ENCODE measurements at places on chromosomes 16 and 17. TPM values are rescaled to one million over a fixed set of nuclear protein-coding genes. Genes with fewer than 3 reads are reported as not detected.

DNA sequence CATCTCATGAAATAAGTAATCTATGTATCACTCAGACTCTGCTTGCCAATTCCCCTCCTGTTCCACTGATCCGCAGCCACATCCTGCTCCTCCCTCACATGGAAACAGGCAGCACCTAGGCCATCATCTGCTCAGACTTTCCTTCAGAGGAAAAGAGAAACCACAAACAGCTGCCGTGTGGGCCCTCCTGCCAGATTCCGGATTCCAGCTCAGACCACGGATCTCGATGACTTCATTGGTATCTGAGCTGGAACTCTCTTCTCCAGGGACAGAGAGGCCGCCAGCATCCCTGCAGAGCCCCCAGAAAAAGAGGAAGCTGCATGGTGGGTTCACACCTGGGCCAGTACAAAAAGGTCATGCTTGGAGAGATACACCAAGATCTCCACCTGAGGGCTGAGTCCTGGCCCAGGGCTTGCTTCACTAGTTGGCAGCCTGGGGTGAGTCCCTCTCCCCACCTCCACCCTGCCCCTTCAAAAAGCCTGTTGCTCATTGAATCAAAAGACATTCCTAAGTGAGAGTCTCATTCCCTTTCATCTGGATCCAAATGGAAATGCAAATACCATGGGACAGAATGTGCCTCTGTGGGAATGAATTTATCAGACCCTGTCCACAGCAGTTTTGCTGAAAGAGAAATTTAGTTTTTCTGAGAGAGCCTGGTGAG lies 47.2 kb downstream of the HOXB1 start:
- DNase-seq = no peak

GRCh38 chr17:48023400-48024148 lies 14.0 kb downstream of the COPZ2 start:
- peak; percentile 88 for DNase-seq

DNA sequence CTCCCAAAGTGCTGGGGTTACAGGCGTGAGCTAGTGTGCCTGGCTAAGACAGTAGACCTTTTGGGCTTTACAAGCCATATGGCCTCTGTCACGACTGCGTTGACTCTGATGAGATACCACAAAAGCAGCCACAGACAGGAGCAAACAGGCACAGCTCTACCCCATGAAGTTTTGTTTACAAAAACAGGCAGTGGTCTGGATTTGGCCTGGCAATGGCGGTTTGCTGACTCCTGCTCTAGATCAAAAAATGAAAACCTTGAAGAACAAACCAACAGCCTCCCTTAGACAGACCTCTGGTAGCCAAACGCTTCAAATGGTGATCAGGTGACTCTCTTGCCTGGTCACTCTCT lies 20.7 kb downstream of the SLC43A2 start:
- DNase-seq = no peak

GRCh38 chr16:28494121-28494851 lies at the start of gene APOBR:
Gene APOBR, plus strand, starts transcription at chr16:28494643. Its CDS starts 39 bp downstream, at chr16:28494682.
- peak; percentile 53 for DNase-seq

- DNase-seq = no peak
Observed at GRCh38 chr17:17732892-17733670, 51.8 kb downstream of the RAI1 start.

TAOK2 gene
- total RNA-seq = 45.8 TPM

DNA sequence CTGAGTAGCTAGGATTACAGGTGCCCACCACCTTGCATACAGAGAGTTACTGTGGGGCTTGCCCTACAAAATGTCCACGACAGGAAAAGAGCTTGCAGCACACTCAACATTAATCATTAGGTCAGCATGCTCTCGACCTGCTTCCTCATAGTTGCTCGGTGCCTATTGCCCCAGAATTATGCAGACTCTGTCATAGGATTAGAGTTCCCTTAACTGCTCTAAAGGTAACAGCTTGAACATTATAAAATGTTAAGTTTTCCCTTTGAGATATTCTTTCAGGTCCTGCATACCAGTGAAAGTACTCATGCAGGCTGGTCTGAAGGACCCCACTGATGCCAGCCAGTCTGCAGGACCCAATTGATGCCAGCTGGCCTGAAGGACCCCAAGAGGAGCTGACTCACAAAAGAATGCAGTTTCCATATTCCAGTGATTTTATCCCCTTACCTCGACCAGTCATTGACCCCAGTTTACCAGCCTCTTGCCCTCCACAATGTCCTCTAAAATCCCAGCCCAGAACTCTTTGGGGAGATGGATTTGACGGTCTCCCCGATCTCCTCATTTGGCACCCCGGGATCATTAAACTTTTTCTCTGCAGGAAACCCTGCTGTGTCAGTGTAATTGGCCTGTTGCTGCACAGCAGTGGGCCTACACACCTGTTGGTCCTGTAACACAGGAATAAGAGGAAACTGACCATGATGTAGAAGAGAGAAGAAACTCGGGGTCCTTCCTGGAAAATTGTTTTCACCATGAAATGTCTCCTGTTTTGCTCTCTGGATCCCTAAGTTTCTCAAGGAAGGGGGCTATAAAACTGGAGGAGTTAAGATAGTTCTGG lies 10.6 kb downstream of the ICAM2 start:
- DNase-seq = no peak

DNA sequence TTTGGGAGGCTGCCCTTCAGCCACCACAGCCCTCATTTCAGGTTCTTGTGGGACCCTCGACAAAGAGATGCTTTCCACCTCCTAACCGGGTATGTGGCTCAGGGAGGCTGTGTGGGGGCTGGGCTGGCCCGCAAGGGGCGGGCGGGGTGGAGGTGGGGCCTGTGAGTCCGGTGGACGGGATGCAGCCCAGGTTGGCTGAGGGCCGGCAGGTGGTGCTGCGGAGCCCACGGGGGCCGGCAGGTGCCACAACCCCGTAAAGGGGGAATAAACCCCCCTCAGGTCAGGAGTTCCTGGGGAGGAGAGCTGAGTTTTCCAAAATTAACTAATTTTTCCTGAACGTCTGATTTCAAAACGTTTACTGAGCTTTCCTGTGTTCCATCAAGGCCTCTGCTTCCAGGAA lies 4.9 kb upstream of the CIAO3 start:
- no peak for DNase-seq

DNA sequence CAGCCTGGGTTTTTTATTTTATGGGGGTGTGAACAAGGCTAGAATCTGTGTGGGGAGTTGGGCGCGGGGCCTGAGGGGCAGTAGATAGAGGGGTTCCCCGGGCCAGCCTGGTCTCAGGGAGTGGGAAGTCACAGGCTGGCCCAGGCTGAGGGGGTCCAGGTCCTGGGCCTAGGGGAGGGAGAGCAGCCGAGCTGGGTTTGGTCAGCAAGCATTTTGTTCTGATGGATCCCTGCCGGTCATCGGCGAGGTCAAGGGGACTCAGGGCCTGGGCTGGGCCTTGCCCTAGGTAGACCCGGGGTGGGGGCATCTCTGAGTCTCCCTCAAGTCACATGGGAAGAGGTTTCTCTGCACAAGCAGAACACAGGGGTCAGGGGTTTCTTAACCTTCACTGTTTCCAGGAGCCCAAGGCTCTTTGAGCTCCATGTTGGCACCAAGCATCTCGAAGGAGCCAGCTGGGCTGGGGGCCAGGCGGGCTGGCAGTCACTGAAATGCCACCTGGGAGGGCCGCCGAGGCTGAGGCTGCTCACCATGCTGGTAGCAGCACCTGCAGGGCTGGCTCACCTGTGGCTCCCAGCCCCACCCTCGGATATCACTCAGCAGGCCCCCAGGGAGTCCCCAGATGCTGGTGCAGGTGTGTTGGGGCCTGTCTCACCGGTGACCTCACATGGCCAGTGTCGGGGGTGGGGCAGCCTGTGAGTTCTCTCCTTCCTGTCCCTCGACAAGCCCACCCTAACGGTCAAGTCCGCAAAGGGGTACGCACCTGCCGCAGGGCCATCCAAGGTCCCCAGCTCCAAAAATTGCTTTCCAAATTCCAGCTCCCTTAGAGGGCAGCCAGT lies 41.0 kb downstream of the SLC7A5 start:
- DNase-seq = no peak

DNA sequence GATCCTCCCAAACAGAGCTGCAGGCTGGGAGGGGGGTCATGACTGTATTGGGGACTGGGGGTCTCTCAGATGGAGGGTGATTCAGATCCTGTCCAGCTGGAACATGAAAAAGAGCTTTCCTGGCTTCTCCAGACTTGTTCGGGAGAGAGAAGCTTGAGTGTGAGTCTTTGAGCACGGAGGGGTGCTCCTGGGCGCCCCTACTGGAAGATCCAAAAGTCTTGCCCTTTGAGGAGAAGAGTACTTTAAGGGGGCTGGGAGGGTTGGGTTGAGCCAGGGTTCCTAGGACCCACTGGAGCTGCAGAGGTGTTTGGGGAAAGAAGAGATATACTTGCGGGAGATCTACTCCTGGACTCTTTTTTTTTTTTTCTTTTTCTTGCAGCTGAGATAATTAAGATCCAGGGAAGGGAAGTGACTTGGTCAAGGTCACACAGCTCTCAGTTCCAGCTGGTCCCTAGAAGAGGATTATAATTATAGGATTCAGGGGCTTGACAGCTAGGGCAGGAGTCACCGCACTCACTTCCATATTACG lies 8.4 kb downstream of the RARA start:
- DNase-seq = peak; percentile 70

WNT3 gene
- 2.1 TPM for total RNA-seq

DNA sequence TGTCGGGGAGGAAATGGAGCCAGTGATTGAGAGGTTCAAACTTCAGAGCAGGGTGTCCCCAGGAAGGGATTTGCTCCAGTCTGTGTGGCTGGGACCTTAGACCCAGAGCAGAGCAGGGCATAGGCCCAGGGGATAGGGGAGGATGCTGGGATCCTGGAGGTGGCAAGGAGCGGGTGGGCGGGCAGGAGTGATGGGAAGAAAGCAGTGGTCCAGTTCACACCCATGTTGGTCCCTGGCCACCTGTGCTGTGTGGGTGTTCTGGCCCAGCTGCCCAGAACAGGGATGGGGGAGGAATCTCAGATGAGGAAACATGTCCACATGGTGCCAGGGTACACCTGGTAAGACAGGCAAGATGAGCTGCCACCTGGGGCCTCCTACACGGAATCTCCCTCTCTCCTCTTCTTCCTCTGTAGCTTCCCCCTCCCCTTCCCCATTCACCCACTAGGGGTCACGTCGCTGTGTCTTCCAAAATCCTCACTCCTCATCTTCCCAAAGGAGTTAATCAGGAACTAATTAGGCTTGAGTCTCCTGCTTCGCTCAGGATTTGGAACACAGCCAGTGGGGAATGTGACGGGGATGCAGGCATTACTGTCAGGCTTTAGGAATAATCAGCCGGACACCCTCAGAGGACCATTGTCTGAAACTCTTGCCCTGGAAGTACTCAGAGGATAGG lies 2.3 kb downstream of the BEAN1 start:
- DNase-seq = no peak

DNA sequence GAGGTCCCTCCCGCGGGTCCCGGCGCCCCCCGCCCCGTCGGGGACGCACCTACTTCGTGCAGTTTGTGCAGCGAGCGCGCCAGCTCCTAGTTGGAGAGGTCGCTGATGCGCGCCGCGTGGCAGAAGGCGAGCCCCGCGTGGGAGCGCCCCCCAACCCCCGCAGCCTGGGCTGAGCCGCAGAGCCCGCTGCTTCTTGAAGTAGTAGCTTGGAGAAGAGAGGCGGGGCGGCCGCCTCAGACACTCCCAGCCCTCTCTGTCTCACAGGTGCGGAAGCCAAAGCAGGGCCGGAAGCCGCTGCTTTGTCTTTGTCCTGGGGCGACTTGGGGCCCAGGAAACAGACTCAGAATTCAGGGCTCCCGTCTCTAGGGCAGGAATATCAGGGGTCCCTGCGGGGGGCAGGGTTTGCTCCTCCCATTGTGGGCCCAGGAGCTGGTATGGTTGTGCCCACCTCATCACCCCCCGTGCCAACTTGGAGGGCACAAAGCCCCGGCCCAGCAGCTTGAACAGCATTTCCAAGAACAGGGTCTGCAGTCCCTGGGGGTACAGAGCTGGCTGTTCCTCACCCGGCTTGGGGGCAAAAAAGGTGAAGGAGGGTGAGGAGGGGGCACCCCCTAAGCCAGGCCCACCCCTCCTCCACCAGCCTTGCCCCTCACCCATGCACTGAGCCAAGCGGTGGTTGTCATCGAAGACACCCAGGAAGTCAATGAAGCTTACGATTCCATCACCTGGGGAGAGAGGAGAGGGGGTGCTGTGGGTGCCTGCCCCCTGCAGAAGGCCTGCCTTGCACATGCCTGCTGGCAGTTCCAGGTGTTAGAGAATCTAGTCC lies 13.5 kb downstream of the SPATA32 start:
- no peak for DNase-seq

- peak; percentile 71 for DNase-seq
Observed at GRCh38 chr17:28864991-28865849, 10.4 kb downstream of the ERAL1 start.

CSH2 gene
- total RNA-seq = not detected

PPM1D gene
- total RNA-seq = 10.2 TPM

DNA sequence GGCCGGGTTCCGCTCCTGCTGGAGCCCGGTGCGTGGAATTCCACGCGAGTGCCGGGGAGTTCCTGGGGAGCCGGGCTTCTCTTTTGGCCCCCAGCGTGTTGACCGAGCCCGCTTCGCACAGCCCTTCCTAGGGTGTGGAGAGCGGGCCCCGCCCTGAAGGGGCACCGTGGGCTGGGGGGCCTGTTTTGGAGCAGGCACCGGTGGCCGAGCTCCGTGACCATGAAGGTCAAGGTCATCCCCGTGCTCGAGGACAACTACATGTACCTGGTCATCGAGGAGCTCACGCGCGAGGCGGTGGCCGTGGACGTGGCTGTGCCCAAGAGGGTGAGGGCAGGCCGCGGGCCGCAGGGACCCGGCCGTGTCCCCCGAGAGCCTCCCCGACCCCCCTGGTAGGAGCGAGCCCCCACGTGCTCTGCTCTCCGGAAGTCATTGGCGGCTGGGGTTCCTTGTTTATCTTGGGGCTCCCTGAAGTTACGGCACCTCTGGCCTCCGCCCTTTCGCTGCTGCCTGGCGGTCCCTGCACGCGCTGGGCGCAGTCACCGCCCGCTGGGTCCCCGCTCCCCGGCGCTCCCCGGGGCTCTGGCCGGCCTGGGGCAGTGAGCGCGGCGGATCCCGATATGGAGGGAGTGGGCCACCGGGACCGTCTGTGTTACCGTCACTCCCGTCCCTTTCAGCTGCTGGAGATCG lies 528 bp downstream of the HAGHL start:
- DNase-seq = no peak

KCNH6 gene
- not detected for total RNA-seq

- DNase-seq = no peak
Observed at GRCh38 chr16:85492295-85492864, 120.7 kb upstream of the GSE1 start.

GRCh38 chr16:86534779-86535615 lies 20.0 kb downstream of the MTHFSD start:
- DNase-seq = no peak

CRISPLD2 gene
- total RNA-seq = 58.3 TPM

CCT6B gene
- total RNA-seq = 2.3 TPM

KRT36 gene
- not detected for total RNA-seq
